T-helper 1 cell treated with Interleukin-12 subunit alpha and Interleukin-12 subunit beta and Interleukin-4 antibody, amounts not matched to agents 30 ng/mL and 1 ng/mL, for 36 hours (primary cell): ENCODE measurements at places on chromosomes 3 and 15. TPM values are rescaled to one million over a fixed set of nuclear protein-coding genes. Genes with fewer than 3 reads are reported as not detected.

The HRG gene
- total RNA-seq = not detected in 2 replicates

The SAMD7 gene
- total RNA-seq = not detected in 2 replicates

The RASGRP1 gene
- 224 and 230 TPM in 2 replicates for total RNA-seq

The SERP1 gene
- total RNA-seq = 81.8 and 88.2 TPM in 2 replicates

The EIF4E3 gene
- total RNA-seq = 61.6 and 64.2 TPM in 2 replicates

The DUOX2 gene
- not detected in 2 replicates for total RNA-seq

The LSAMP gene
- not detected in 2 replicates for total RNA-seq

The PLSCR5 gene
- total RNA-seq = not detected in 2 replicates

The TEX55 gene
- total RNA-seq = not detected in 2 replicates

The SGO1 gene
- total RNA-seq = 22.1 and 24.0 TPM in 2 replicates

The CNBP gene
- 311 and 330 TPM in 2 replicates for total RNA-seq

The MAP1A gene
- 14.6 and 15.0 TPM in 2 replicates for total RNA-seq

The MRPS25 gene
- 50.5 and 54.5 TPM in 2 replicates for total RNA-seq

The GOLGA8G gene
- not detected in 2 replicates for total RNA-seq

The GAP43 gene
- not detected in 2 replicates for total RNA-seq
